ENCODE measurements at places on chromosomes 6 and 20. TPM values are rescaled to one million over a fixed set of nuclear protein-coding genes. Genes with fewer than 3 reads are reported as not detected.

ADGB gene
- total RNA-seq, result not detected

- H3K27ac ChIP-seq, result peak overlapping the region; percentile 96
- no peaks in the 10 kb centered on the region for H3K27me3 ChIP-seq
- H3K4me1 ChIP-seq, result peaks cover 86% of the 10 kb centered on the region
- H3K36me3 ChIP-seq, result peaks cover 2% of the 10 kb centered on the region
- DNase-seq, result peak; percentile 89
- peak overlapping the region; percentile 64 for H3K4me3 ChIP-seq
These were observed 13.3 kb downstream of the GRM4 start for GRCh38 chr6:34132486-34133185.

VGLL2 gene
- not detected for total RNA-seq

HLA-DQB1 gene
- total RNA-seq, result 3.8 TPM

- H3K27me3 ChIP-seq, result peaks cover 18% of the 10 kb centered on the region
- no peak overlapping the region for H3K4me3 ChIP-seq
- peaks cover 13% of the 10 kb centered on the region for H3K36me3 ChIP-seq
- peaks cover 11% of the 10 kb centered on the region for H3K4me1 ChIP-seq
- H3K27ac ChIP-seq, result no peak overlapping the region
These were observed 28.4 kb downstream of the HLA-C start for GRCh38 chr6:31243508-31243907.

- peaks cover 69% of the 10 kb centered on the region for H3K4me1 ChIP-seq
- peak overlapping the region; percentile 83 for H3K27ac ChIP-seq
- H3K36me3 ChIP-seq, result peaks cover 17% of the 10 kb centered on the region
- no peak for DNase-seq
These were observed 561.3 kb upstream of the CDH4 start for GRCh38 chr20:60690771-60691170.

ARMH2 gene
- total RNA-seq, result not detected

GRCh38 chr6:104312851-104313250 is 546.9 kb downstream of the HACE1 start:
- no peaks in the 10 kb centered on the region for H3K4me1 ChIP-seq
- H3K27ac ChIP-seq, result no peak overlapping the region
- no peaks in the 10 kb centered on the region for H3K27me3 ChIP-seq
- H3K4me3 ChIP-seq, result no peak overlapping the region
- no peaks in the 10 kb centered on the region for H3K36me3 ChIP-seq

GRCh38 chr6:134079406-134079921 is 27.0 kb upstream of the SLC2A12 start:
- H3K4me1 ChIP-seq, result peaks cover 7% of the 10 kb centered on the region
- H3K36me3 ChIP-seq, result peaks cover 4% of the 10 kb centered on the region
- H3K4me3 ChIP-seq, result no peak overlapping the region
- H3K27ac ChIP-seq, result no peak overlapping the region

DNA sequence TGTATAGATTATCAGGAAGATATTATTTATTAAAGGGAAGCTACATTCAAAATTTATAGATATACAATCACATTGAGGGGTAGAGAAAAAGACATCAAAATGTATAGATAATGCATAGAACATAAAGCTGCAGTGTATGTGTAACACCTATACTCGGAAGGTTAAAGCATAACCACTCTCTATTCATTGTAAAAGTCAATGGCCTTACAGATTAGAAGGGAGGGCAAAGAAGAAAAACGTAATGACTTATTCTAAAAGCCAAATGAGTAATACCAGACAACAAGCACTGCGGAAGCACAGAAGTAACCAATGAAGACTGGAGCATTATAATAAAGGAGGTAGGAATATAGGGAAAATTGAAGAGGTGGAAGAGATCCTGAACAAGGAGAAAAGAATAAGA is 11.3 kb downstream of the HBS1L start:
- H3K36me3 ChIP-seq, result peaks cover 19% of the 10 kb centered on the region
- H3K27me3 ChIP-seq, result no peaks in the 10 kb centered on the region
- no peaks in the 10 kb centered on the region for H3K4me1 ChIP-seq
- H3K4me3 ChIP-seq, result no peak overlapping the region
- H3K27ac ChIP-seq, result no peak overlapping the region
- DNase-seq, result no peak

- H3K27me3 ChIP-seq, result peaks cover 50% of the 10 kb centered on the region
- no peak overlapping the region for H3K4me3 ChIP-seq
- DNase-seq, result no peak
- H3K36me3 ChIP-seq, result no peaks in the 10 kb centered on the region
- H3K27ac ChIP-seq, result no peak overlapping the region
These were observed 29.1 kb downstream of the MYH7B start for GRCh38 chr20:34984756-34985261.

MTHFD1L gene
- total RNA-seq, result 83.2 TPM

CLDN20 gene
- total RNA-seq, result not detected

APOM gene
- 4.3 TPM for total RNA-seq

GRCh38 chr6:51963980-51964379 is 123.4 kb downstream of the PKHD1 start:
- H3K36me3 ChIP-seq, result no peaks in the 10 kb centered on the region
- no peaks in the 10 kb centered on the region for H3K4me1 ChIP-seq
- H3K27me3 ChIP-seq, result no peaks in the 10 kb centered on the region
- H3K27ac ChIP-seq, result no peak overlapping the region

DNA sequence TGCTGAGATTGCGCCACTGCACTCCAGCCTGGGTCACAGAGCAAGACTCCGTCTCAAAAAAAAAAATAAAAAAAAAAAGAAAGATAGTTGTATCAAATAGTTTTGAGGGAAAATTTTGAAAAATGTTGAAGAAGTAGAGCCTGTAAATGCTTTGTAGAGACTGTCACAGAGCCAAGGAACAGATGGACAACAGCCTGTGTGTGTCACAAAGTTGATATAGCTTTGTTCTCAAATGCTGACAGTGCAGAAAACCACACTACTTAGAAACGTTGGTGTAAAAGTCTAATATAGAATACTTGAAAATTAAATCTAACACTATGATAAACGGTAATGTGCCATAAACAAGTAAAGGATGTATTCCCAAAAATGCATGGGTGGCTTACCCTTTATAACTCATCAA is 25.4 kb downstream of the PTK7 start:
- peaks cover 3% of the 10 kb centered on the region for H3K36me3 ChIP-seq
- no peak overlapping the region for H3K27ac ChIP-seq
- no peak overlapping the region for H3K4me3 ChIP-seq
- no peaks in the 10 kb centered on the region for H3K27me3 ChIP-seq

DNA sequence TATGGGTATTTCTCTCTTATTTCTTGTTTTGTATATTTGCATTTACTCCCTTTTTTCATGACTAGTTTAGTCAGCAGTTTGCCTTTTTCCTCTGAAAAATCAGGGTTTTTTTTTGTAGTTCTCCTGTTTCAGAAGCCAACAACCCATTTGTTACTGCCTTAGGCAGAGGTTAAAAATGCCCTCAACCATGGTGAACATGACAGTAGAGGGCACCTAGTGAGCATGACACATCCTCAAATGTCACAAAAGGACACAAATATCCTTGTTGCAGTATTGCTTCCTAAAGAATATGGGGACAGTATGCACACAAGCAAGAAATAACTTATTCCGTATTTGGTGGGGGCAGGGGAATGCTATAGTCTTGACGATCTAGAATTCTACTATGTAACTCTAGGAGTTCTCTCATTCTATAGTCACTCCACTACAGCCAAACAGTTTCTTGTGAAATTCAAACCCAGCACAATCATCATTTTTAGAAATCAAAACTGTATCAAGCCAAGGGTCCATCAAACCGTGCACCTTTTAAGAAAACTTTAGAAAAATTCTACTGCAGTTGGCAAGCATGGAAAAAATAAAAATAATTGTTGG is 47.0 kb downstream of the GOPC start:
- H3K27me3 ChIP-seq, result no peaks in the 10 kb centered on the region
- peaks cover 6% of the 10 kb centered on the region for H3K4me1 ChIP-seq
- no peak overlapping the region for H3K4me3 ChIP-seq

TFAP2C gene
- 23.7 TPM for total RNA-seq

DNA sequence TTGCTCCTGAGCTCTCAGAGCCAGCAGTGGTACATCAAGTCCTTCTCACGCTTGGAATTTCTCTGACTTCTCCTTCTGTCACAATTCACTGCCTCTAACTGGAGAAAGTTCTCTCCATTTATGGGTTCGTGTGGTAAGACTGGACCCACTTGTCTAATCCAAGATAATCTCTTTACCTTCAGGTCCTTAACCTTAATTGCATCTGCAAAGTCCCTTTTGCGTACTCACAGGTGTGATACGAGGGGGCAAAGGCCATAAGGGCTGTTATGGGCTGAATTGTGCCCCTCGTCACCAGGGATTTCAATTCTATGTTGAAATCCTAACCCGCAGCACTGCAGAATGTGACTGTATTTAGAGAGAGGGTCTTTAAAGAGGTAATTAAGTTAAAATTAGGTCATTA is 27.5 kb upstream of the TBC1D22B start:
- no peak for DNase-seq
- no peaks in the 10 kb centered on the region for H3K27me3 ChIP-seq
- peaks cover 9% of the 10 kb centered on the region for H3K4me1 ChIP-seq
- H3K4me3 ChIP-seq, result no peak overlapping the region

- H3K27ac ChIP-seq, result no peak overlapping the region
- DNase-seq, result no peak
- no peaks in the 10 kb centered on the region for H3K27me3 ChIP-seq
- H3K4me1 ChIP-seq, result no peaks in the 10 kb centered on the region
- no peaks in the 10 kb centered on the region for H3K36me3 ChIP-seq
These were observed 217.0 kb downstream of the HAO1 start for GRCh38 chr20:7723284-7723683.

GRCh38 chr20:23003077-23003635 is 32.0 kb upstream of the SSTR4 start:
- no peaks in the 10 kb centered on the region for H3K36me3 ChIP-seq
- no peak overlapping the region for H3K27ac ChIP-seq
- peaks cover 9% of the 10 kb centered on the region for H3K4me1 ChIP-seq
- no peaks in the 10 kb centered on the region for H3K27me3 ChIP-seq
- H3K4me3 ChIP-seq, result no peak overlapping the region

DNA sequence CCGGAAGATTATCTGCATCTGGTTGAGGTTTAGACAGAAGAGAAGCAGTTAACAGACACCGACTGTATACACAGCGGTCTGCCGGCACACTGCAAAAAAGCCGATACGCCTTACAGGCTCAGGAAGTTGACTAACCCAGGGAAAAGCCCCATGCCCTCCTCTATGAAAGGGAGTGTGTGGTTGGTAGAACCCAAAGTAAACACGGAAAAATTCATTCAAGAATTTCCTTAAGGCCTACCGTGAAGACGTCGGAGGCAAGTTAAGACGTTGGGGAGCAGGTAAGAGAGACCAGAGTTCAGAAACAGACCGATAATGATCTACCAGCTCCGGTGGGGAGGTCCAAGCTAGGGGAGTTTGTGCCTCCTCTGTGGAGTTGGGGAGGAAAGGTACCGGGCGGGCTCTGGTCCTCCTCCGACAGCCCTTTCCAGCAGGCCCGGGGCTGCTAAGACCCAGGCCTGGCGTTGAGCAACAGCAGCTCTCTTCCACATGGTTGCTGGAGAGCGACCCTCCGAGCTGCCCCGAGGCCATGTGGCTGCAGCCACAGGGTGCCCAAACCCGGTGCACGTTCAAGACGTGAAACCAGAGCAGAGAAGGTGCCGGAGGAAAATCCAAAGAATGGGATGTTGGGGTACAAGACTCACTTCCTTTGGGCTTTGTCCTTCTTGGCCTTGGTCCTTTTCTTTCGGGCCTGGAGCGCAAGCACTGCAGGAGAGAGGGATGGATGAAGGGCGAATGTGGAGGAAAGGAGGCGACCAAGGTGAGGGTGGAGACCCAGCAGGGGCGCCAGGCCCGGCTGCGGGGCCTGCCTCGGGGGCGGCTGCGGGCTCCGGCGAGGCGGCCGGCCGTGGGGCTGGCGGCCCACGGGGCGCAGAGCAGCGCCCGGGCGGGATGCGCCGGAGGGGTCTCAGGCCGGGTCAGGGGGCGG is 809 bp downstream of the SRPK1 start:
- peaks cover 4% of the 10 kb centered on the region for H3K27me3 ChIP-seq
- peaks cover 32% of the 10 kb centered on the region for H3K4me1 ChIP-seq
- H3K4me3 ChIP-seq, result peak overlapping the region; percentile 99
- peaks cover 28% of the 10 kb centered on the region for H3K36me3 ChIP-seq

HLA-DPA1 gene
- total RNA-seq, result 5.4 TPM

TBX18 gene
- total RNA-seq, result not detected

- peak; percentile 71 for DNase-seq
- H3K36me3 ChIP-seq, result peaks cover 26% of the 10 kb centered on the region
- no peak overlapping the region for H3K27ac ChIP-seq
- H3K4me1 ChIP-seq, result peaks cover 15% of the 10 kb centered on the region
- no peak overlapping the region for H3K4me3 ChIP-seq
These were observed 437.6 kb downstream of the MAFB start for GRCh38 chr20:40251284-40251932.

DNA sequence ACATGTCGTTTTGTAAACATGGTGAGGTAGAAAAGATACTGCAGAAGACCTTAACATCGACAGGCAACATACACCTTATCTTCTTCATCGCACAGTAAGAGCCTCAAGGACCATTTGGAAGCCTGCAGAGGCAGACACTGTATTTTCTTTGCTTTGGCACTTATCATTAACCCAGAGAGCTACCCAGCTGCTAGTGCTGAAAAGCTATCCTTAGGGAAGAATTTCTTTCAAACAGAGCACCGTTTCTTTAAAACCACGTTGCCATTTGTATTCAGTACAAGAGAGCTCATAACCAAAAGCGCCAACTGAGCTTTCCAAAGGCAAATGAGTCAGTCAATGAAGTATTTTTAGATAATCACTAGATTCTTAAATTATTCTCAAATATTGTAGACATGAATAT is 306.6 kb downstream of the EPM2A start:
- H3K4me3 ChIP-seq, result no peak overlapping the region
- H3K4me1 ChIP-seq, result peaks cover 7% of the 10 kb centered on the region
- H3K36me3 ChIP-seq, result no peaks in the 10 kb centered on the region
- no peak for DNase-seq
- no peaks in the 10 kb centered on the region for H3K27me3 ChIP-seq

DNA sequence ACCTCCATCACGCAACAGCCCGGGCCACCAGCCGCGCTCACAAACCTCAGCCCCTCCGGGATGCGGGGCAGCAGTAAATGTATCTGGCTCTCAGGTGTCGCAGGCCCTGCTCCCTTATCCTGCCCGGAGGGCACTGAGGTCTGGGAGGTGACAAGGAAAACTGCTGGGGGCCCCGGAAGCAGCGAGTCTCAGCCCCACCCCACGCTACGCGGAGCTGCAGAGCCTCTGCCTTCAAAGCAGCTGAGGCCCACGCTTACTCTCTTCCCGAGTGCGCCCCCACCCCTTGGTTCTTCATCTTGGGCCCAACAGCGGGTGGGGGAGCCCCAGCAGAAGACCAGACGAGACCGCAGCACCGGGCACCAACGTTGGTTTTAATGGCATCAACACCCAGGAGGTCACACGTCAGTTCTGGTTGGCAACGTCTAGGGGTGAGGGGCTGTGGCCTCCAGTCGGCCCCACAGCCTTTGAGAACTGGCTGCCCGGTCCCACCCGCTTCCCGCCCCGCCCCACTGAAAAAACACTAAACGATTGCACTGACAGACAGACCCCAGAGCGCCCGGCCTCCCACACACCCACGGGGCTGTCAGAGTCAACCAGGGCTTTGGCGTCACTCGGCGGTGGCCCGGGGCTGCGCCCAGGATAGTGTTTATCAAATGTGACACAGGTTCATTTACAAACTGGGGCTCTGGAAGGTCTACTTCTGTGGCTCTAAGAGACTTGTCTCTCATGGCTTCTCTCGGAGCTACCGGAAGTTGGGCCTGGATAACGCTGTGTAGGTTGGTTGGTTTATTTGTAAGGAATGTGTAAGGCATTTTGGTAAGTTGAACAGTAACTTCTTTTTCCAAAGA is 43.7 kb downstream of the DSTN start:
- H3K36me3 ChIP-seq, result peaks cover 17% of the 10 kb centered on the region
- no peaks in the 10 kb centered on the region for H3K27me3 ChIP-seq
- peak overlapping the region; percentile 74 for H3K27ac ChIP-seq
- peaks cover 3% of the 10 kb centered on the region for H3K4me1 ChIP-seq
- DNase-seq, result no peak

GRCh38 chr20:840503-840857 is 7.0 kb downstream of the FAM110A start:
- peak overlapping the region; percentile 73 for H3K4me3 ChIP-seq
- H3K36me3 ChIP-seq, result peaks cover 4% of the 10 kb centered on the region
- peaks cover 24% of the 10 kb centered on the region for H3K4me1 ChIP-seq
- DNase-seq, result no peak
- no peak overlapping the region for H3K27ac ChIP-seq
- peaks cover 17% of the 10 kb centered on the region for H3K27me3 ChIP-seq

CCDC170 gene
- total RNA-seq, result 0.26 TPM

Data from WTC11 (cell line).